Neural progenitor cell (in vitro differentiated cells): ENCODE measurements at places on chromosomes 4 and X. TPM values are rescaled to one million over a fixed set of nuclear protein-coding genes. Genes with fewer than 3 reads are reported as not detected.
A peak's percentile ranks its signal among the peaks of the same experiment; 100 is the strongest.

ATP2B3 gene
- total RNA-seq: 0.59 TPM in 1 of 2 replicates, not detected in the other

CLDN34 gene
- total RNA-seq: 0.37 TPM in 1 of 2 replicates, not detected in the other

DNA sequence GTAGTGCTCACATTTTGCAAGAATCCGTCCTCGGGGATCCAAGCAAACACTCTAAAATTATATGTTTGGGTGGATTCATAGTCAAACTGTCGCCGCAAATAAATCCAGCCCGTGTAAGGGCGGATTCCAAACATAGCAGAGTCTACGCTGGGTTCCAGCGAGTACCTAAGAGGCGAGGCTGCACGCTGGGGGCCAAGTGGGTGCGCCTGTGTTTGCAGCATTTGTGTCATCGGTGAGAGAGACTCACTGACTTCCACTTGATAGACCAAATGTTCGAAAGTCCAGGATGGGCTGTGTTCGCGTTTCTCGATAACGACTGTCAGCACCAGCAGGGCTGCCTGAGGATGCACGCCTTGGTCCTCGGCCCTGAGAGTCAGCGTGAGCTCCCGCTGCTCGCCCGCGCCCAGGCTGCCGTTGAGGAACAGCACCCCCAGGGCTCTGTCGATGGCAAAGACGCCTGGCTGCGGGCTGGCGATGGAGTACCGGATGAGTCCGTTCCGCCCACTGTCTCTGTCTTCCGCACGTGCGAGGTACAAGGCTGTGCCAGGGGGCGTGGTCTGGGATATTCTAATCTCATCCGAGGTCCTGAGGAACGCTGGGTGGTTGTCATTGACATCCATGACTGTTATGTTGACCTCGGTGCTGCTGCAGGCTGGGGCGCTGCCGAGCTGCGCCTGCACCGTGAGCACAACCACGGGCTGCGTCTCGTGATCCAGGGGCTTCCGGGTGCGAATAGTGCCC, 158.7 kb downstream of the DCHS2 start:
- no peak overlapping the region for H3K27ac ChIP-seq
- peak overlapping the region; percentile 48 for H3K4me3 ChIP-seq
- peaks cover 43% of the 10 kb centered on the region for H3K27me3 ChIP-seq
- no peaks in the 10 kb centered on the region for H3K36me3 ChIP-seq
- H3K4me1 ChIP-seq: peaks cover 4% of the 10 kb centered on the region
- DNase-seq: peak; percentile 87

DNA sequence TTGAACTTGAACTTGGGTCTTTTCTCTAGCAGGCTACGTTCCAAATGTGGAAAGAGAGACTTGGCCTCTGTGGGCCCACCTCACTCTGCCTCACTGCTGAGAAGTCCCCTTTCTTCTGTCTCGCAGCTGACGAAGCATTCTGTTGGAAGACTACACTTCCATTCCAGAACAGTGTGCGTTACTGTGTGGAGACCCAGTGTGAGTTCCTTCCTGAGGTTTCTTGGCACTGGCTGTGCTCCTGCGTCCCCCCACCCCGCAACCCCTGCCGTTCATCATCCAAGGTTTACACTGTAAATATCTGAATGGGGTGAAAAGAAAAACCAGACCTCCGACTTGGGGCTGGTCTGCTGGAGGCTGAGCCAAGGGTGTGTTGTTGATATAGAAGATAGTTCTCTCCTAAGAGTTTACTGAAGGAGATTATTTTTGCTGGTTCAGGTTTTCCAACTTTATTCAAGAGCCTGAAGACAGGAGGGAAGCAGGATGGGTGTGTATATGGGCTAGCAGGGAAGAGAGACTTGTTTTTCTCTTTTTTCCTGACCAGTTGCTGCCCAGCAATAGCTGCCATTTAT, 34.7 kb downstream of the NHSL2 start:
- DNase-seq: no peak
- H3K4me1 ChIP-seq: peaks cover 4% of the 10 kb centered on the region
- H3K36me3 ChIP-seq: no peaks in the 10 kb centered on the region
- H3K4me3 ChIP-seq: no peak overlapping the region

DNA sequence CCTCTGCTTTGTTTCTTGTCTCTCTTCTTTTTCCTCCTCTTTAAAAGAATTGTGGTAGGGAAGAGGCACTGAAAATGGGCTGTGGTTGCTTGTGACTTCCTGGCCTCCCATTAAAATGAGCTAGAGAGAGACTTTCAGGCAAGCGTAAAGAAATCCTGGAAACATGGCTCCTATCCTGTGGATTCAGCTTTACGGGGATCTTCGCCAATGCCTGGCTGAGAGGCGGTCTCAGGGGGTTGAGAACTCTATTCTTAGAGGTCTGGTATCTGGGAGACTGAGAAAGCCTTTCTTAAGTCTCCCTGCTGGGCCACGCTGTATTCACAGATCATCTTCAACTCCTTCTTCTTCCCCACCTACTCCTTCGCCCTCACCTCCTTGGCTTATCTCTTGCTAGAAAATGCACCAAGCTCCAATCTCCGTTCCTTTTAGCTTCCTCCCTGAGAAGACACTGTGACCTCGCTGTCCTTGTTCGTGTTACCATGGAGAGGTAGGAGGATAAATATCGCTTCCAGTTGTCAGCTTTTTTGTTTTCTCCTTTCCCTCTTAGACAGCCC, 542 bp upstream of the KLF8 start:
- peaks cover 3% of the 10 kb centered on the region for H3K4me1 ChIP-seq
- H3K4me3 ChIP-seq: peak overlapping the region; percentile 58
- H3K27me3 ChIP-seq: no peaks in the 10 kb centered on the region
- H3K36me3 ChIP-seq: no peaks in the 10 kb centered on the region
